ENCODE measurements at places on chromosomes 4 and X.
A peak's percentile ranks its signal among the peaks of the same experiment; 100 is the strongest.

GRCh38 chr4:159290321-159291030 lies 187.6 kb downstream of the RAPGEF2 start:
- no peak for DNase-seq

- DNase-seq = no peak
Observed at GRCh38 chr4:127250577-127250976, 382.2 kb upstream of the INTU start.

GRCh38 chr4:76233083-76233482 lies 18.4 kb upstream of the FAM47E start:
- DNase-seq = no peak

DNA sequence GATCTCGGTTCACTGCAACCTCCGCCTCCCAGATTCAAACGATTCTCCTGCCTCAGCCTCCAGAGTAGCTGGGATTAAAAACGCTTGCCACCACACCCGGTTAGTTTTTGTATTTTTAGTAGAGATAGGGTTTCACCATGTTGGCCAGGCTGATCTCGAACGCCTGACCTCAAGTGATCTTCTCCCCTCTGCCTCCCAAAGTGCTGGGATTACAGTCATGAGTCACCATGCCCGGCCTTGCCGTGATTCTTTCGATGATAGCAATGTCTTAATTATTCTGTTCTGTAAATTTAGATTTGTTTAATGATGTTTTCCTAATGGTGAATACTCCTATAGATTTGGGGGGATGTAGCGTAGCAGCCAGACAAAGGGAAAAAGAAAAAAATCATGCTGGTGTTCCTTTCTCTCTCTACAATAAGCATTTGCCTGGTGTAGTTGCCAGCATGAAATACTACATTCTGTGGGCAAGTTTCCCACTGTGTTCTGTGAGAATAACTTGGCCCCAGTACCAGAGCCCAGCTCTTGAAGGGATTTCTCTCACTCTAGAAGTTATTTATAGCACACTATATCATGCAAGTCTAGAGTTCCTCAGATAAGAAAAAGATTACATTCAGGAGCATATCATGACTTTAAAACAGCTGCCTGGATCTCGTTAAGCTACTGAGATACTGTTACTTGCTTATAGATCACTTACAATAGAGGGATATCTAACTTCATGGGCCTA lies 15.4 kb downstream of the NIPAL1 start:
- DNase-seq = no peak

DNA sequence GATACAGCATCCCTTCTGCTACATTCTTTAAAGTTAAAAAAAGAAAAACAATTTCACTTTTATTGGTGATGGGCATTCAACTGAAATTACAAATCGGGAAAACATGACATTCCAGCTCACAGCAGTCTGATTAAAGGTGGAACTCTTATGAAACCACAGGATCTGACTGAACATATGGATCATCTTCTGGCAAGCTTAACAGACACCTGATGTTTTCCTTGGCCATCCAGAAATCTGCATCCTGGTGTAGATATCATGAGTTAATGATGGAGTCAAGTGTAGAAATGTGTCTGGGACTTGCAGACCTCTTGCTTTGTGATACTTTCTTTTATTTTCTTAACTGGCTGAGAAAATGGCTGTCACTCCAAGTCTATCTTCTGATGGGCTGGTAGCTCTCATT lies 167.9 kb downstream of the CBR4 start:
- no peak for DNase-seq

- DNase-seq = no peak
Observed at GRCh38 chr4:155411546-155411945, 34.8 kb upstream of the MAP9 start.

DNA sequence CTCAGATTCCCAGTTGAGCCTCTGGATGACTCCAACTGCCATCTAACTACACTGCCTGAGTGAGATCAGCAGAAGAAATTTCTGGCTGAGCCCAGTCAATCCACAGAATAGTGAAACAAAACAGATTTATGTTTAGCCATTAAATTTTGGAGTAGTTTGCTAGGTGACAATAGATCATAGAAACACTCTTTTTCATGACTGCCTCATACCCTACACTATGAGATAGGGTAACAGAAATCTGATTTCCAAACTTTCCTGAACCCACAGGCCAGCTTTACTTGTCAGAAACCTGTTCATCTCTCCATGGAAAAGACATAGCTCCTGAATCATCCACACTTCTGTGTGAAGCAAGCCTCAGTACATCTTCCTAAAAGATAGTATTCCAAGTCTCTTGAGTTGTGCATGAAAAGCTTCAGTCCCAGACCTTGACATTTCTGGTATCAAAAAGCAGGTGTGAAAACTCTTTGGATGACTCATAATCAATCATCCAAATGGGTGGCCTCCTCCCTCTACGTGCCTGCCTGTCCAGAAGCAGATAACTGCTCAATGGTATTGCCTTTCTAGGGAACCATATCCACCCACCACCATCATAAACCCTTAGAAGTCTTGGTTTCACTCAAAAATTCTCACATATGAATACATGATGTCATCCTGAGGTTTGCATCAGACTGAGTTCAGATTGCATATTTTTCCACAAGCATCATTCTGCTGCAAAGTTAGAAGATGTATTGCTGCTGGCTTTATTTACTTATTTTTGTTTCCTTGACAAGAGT lies 47.5 kb upstream of the RAP2C start:
- no peak for DNase-seq

DNA sequence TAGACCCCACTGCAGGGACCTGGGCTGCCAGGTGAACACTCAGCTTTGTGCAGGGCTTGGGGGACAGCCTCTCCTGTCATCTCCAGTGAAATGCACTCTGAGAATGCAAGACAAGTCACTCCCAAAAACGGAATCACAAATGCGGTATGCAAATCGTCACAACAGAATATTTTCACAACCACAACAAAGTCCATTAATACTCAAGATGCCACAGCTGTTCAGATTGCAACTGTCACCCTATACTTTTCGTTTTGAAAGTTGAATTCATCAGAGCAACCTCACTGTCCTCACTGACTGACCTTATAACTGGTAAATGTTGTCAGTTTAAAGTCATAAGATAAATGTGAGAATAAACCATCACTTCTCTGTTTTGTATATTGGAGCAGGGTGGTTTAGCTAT lies 16.6 kb downstream of the JAKMIP1 start:
- no peak for DNase-seq

DNA sequence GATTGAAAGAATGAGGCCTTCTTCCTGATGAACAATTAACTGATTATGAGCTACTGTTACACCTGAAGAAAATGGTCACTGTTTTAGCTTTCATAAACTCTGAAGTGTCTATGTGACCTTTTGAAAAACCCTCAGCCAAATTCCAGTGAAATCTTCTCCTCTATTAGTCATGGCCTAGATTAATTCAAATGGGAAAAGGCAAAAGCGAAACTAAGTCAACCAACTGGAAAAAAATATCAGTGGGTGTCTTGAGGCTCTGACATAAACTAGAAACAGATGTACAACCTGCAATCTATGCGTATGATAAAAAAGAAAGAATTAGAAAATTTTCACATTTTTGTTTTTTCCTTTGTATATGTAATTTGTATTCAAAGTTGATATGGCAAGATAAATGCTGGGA lies 169.4 kb upstream of the BANK1 start:
- no peak for DNase-seq

DNA sequence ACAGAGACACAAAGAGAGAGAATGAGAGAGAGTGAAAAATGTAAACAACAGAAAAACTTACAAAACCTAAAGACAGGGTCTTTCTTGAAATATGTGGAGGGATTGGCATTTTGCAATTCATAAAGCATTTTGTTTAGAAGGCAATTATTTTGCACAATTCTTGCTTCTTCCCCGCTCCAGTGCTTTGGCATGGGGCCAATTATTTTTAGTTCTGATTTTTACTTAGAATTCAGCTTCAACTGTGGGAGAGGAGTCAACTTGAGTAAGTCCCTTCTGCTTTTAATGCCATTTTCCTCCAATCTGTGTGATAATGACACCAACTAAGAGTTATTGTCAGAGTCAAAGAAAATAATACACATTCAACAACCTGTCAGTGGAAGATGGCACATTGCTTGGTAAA lies 1051.9 kb downstream of the NLGN4X start:
- no peak for DNase-seq

- DNase-seq = no peak
Observed at GRCh38 chr4:10276152-10276551, 159.6 kb upstream of the WDR1 start.

- peak; percentile 10 for DNase-seq
Observed at GRCh38 chr4:87073199-87074120, 138.6 kb downstream of the AFF1 start.

GRCh38 chrX:150118476-150118875 lies 180.2 kb upstream of the EOLA2 start:
- no peak for DNase-seq

- DNase-seq = no peak
Observed at GRCh38 chrX:24268786-24269185, 45.1 kb downstream of the SUPT20HL2 start.

GRCh38 chr4:70938086-70938485 lies 35.9 kb downstream of the MOB1B start:
- DNase-seq = no peak

DNA sequence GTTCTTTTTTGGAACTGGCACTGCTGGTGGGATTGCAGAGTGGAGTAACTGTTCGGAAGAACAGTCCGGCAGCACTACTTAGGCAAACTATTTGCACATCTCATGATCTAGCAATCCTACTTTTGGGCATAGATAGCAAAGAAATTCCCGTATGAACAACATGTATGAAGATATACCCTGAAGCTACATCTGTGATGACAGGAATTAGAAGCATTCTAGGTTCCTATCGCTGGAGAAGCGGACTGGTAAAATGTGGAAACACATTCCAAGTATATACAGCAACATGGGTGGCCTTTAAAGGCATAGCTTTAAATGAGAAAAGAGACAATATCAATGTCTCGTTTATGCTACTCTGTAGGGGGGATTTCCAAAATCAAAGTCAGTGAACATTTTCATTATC lies 3.1 kb downstream of the DCAF16 start:
- DNase-seq = no peak

- DNase-seq = no peak
Observed at GRCh38 chr4:110953191-110953590, 330.3 kb upstream of the PITX2 start.

DNA sequence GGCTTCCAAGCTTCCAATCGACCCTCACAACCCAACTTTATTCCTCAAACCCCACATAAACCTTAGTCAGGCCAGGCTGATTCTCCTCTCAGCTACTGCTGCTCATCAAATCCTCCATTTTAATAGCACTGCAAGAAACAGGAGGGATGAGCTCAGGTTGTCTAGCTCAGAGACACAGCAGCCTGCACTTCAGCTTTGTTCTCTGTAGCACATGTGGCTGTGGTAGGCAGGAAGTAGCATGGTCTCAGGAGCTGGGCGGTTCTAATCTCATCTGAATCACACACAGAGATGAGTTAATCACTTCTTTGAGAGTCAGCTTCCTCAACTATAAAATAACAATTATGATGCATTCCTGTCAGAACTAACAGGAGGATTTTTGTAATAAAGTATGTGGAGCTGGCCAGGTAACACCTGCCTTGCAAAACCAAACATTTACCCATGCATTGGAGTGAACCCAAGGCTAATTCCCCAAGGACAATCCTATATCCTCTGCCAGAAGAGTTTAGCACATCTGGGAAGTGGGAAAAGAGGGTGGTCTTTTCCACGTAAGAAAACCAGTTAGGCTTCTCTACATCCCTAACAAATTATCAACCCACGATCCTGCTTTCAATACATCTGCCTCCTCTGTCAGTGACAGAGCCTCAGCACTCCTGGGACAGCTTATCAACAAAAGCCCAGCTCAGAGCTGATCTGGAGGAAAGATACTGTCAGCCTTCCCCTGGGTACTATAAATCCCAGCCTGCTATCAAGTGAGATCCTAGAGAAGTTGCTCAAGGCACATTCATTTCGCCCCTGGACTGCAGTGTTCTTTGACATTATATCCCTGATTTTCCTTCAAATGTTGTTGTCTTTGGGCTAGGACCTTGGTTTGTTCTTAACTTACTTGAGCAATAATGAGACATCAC lies 32.8 kb downstream of the ELOVL6 start:
- no peak for DNase-seq

DNA sequence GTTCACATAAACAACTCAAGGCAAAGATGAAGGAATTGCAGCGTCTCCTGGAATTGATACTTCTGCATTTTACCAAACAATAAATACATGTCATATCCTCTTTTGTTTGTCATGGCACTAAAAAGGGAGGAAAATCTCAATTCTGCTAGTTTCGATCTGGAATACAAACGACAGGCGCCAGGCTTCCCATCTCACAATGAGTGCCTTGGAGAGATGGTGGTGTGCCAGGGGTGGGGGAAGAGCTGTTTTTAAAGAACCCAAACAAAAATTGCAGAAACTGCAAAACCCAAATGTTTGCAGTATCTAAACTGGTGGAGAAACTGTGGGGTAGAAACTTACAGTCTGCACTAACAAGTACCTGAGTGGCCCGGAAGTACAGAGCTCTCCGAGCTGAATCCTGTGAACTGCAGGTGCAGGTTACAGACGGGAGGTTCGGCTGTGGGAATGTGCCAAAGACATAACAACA lies 53.0 kb upstream of the KLF3 start:
- no peak for DNase-seq

GRCh38 chr4:85833302-85833701 lies 358.4 kb downstream of the ARHGAP24 start:
- DNase-seq = no peak

DNA sequence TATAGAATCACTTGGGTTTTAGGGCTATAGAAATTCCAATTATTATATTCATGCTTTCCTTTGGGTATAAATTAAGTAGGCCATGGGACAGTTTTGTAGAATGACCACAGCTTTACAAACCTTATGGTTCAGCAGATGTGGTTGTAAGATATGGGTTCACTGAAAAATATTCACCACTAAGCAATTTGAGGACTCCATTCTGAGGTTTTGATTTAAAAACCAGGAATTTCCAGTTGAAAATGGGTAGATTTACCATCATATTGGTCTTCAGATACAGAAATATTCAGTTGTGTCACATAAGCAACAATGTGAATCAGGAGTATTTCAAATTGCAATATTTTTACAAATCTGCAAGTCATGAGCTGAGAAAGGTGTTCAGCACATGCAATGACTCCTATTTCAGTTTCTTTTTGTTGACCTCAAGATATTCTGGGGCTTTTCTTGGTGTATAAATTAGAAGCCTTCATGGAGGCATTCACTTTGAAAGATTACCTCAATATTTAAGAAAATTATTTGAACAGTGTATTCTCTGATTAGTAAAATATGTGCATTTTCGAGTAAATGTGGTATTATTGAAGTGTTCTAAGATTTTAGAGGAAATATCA lies 218.4 kb upstream of the HCCS start:
- no peak for DNase-seq

GRCh38 chr4:78510108-78510507 lies 41.5 kb upstream of the ANXA3 start:
- DNase-seq = no peak

GRCh38 chr4:141074098-141074878 lies 59.0 kb downstream of the RNF150 start:
- no peak for DNase-seq

DNA sequence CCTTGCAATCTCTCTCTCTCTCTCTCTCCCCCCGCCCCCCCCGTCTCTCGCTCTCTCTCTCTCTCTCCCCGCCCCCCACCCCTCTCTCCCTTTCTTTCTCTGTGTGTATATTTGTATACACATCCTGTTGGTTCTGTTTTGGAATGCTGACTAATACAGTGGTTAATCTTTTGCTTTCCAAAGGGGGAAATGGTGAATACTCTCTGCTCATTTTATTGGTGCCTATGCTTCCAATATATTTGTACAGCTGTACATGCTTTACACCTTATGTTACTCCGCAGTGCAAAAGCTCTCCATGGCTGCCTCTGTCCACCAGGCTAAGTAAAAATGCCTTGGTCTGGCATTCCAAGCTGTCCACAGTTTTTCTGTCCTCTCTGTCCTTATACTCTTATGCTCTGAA lies 158.8 kb downstream of the RBMX2 start:
- DNase-seq = no peak

- DNase-seq = peak; percentile 27
Observed at GRCh38 chrX:40175511-40176350, 78.0 kb upstream of the BCOR start.
